Kidney glomerular epithelial cell (primary cell): ENCODE measurements at places on chromosomes 2 and 18.

DNA sequence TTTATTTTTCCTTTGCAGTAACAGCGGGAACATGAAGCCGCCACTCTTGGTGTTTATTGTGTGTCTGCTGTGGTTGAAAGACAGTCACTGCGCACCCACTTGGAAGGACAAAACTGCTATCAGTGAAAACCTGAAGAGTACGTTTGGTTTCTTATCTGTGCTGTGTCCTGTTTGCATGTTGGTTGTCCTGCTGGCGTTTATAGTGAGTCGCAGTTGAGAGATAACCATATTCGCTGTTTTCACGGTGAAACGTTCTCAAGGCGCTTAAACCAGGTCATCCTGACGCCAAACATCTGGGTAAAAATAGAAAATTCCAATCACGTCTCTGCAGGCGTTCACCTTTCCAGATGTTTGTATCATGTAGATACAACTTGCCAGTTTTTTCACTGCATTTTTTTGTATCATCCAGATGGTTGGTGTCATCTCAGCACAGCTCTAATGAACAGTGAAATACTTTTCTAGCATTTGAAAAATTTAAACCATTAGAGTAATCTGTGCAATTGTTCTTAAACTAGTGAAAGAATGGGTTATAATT is 21.2 kb downstream of the CLUL1 start:
- DNase-seq: no peak

DNA sequence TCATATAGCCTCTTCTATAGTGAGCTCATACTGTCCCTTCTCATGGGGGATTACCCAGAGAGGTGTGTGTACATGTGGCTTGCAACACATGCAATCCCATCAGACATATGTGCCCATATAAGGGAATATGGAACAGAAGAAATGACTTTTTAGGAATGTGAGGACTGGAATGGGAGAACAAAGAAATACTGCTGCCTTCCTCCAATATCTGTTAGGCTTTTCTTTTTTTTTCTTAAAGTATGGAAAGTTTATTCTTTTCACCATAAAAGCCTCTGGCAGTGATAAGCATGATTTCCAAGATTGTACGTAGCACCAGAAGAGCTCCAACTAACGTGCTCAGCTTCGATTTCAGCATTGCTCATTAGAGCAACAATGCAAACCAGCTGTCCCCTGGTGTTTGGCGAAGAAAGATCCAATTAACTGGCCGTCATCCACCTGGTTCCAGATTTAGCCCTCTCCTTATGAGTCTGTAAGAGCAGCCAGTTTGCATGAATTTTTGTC is 113.6 kb downstream of the ADCYAP1 start:
- DNase-seq: no peak

DNA sequence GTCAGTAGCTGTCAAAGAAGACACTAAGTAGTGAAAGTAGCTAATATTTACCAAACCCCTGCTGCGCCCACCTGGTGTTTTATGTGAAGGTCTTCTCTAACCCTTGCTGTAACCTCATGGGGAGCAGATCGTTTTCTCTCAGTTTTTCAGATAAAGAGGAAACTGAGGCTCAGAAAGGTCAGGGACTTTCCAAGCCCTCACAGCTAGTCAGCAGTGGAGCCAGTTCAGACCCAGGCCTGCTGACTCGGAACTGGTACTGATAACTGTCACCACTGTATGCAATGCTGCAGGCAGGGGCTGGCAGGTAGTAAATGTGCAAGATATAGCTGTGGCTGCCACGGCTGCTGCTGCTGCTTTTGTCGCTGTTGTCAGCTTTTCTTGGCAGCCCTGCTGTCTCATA is 69.1 kb downstream of the LRRFIP1 start:
- DNase-seq: no peak

- no peak for DNase-seq
Measured at GRCh38 chr18:75393721-75394120, 33.8 kb downstream of the SMIM21 start.

GRCh38 chr2:63755216-63755615 is 86.5 kb upstream of the UGP2 start:
- peak; percentile 9 for DNase-seq

DNA sequence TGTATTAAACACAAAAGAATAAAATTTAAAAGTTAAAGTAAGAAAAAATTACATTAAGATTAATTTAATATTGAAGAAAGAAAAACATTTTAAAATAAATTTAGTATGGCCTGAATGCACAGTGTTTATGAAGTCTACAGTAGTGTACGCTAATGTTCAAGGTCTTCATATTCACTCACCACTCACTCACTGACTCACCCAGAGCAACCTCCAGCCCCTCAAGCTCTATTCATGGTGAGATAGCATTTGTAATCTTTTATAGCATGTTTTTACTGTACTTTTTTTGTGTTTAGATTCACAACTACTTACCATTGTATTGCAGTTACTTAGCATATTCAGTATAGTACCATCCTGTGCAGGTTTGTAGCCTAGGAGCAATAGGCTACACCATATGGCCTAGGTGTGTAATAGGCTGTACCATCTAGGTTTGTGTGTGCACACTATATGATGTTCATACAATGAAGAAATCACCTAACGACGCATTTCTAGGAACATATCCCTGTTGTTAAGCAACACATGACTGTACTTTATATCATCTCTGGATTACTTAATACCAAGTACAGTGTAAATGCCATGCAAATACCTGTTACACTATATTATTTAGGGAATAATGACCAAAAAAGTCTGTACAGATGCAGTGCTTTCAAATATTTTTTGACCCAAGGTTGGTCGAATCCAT is 144.0 kb upstream of the IL1R2 start:
- no peak for DNase-seq

GRCh38 chr2:38534746-38535403 is 67.9 kb downstream of the HNRNPLL start:
- DNase-seq: no peak

DNA sequence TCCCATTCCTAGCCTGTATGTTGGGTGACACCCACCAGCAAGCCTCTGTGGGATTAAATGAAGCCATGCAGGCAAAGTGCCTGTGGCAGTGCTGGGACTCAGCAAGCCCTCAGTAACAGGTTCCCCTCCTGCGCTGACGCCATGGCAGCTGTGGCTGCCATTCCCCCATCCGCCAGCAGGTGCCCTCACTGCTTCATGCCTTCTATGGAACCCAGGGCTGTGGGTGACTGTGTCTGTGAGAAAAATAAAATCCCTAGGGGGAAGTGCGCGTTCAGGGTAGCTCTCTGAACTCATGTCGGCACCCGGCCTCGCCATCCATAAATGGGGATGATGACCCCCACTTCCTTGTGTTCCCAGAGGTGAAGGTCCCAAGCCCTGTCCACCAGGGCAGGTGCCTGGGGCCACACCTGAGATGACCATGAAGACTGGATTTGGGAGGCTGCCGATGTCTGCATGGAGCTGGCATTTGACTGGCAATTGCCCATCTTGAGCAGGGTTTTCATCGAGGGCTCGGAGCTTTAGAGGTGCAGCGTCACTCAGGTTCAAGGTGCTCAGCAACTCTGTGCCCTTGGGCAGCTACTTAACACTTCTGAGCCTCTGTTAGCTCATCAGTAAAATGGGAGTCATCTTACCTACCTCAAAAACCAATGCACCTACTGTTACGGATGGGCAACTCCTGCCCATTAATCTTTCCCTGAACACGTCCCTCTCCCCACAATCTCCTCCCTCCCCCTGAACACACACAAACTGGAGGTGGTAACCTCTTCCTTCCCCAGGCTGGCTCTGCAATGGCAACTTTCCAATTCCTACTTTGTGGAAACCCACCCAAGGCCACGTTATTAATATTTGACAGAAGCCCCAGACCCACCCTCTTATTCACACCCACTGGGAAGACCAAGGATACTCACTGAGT is 2.9 kb upstream of the MAL start:
- peak; percentile 49 for DNase-seq
